Stimulated activated CD8-positive, alpha-beta memory T cell treated with anti-CD3 and anti-CD28 coated beads, Interleukin-15, amount 100 ng/mL, for 4 hours (primary cell): ENCODE measurements at places on chromosomes 6 and 20.

- DNase-seq: no peak
Measured at GRCh38 chr6:149234051-149234962, 83.2 kb upstream of the TAB2 start.

GRCh38 chr20:50625986-50626677 is 65.2 kb downstream of the RIPOR3 start:
- DNase-seq: no peak

GRCh38 chr20:62064770-62065673 is 659 bp downstream of the TAF4 start:
- DNase-seq: no peak

- no peak for DNase-seq
Measured at GRCh38 chr6:132357120-132357519, 44.2 kb downstream of the MOXD1 start.

GRCh38 chr6:107635057-107635515 is 145.2 kb downstream of the SOBP start:
- no peak for DNase-seq

DNA sequence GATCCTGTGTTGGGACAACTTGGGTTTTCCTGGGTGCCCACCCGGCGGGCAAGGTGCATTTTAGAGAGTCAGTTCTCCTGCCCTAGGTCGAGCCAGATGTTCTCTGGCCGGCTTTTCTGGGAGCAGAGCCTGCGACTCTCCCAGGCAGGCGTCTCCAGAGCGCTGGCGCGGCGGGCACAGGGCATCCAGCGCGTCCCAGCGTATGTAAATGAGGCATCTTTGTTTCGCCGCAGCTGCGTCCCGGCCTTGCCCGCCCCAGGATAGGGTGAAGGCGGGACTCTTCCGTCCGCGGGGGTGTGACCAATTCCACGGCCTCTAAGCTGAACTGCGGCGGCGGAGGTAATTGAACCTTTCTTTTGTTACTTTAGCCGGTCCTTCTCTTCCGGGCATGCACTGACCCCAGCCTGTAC is 9.1 kb downstream of the GRIK2 start:
- no peak for DNase-seq
